WTC11 (cell line): ENCODE measurements at places on chromosomes 1 and 21.
A peak's percentile ranks its signal among the peaks of the same experiment; 100 is the strongest.

GRCh38 chr1:162222730-162223129 lies 153.2 kb downstream of the NOS1AP start:
- DNase-seq, result no peak

DNA sequence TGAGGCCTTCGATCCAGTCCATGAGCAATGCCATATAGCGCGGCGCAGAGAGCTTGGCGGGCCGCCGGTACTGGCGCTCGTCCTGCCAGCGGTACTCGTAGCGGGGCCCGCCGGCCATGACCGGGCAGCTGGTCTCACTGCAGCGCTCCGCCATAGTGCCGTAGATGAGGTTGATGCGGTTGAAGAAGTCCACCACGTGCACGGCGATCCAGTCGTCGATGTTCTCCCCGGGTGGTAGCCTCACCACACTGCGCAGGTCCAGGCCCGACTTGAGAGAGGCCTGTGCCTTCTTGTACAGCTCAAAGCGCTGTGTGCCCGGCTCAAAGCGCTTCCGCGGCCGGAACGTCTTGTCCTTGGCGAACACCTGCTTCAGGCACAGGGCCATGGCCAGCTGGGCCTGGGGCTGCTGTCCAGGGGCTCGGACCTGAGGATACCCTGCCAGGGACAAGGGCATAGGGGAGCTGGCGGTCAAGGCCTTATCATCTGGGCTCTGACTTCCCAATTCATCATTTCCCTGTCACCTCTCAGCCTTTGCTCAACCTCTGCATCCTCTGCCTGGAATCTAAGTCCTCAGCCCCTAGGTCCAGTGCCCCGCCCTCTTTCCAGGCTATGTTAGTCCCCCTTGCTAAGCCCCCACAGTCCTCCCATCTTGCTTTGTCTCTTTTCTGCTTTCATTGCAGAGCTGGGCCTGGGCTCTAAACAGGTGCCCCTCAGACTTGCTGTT lies 3.5 kb downstream of the MOB3C start:
- no peak for DNase-seq

DNA sequence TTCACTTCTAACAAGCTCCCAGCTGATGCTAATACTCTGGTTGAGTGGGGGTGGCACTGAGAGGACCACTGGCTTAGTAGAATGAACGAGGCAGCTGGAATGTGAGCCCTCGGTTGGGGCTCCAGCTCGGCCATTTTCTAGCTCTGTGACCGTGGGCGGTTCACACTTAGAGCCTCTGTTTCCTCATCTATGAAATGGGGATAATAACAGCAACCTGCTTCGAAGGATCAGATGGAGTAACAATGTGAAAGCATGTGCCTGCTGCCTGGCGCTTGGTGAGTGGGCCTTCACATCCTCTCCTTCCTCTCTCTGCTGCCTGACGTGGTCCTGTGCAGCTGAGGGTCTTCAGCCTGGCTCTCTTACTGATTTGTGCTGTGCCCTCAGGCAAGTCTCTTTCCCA lies 20.9 kb upstream of the TTC4 start:
- no peak for DNase-seq

- no peak for DNase-seq
These were observed 13.2 kb upstream of the UMODL1 start for GRCh38 chr21:42057851-42058437.

DNA sequence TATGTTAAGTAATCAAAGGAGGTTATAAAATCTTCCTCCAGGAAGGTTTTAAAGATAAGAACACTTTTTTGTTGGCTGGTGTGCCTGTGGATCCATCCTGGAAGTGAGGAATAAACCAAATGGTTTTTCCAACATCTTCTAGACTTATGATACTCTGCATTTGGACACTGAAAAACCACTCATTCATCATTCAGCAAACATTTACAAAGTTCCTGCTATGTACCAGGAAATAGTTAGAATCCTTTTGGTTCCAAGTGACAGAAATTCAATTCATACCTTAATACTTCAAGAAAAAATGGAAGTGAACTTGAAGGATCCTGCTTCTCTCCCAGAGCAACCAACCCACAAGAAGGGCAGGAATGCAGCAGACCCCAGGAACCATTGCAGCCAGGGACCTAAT lies 39.6 kb upstream of the PIGC start:
- DNase-seq, result no peak

DNA sequence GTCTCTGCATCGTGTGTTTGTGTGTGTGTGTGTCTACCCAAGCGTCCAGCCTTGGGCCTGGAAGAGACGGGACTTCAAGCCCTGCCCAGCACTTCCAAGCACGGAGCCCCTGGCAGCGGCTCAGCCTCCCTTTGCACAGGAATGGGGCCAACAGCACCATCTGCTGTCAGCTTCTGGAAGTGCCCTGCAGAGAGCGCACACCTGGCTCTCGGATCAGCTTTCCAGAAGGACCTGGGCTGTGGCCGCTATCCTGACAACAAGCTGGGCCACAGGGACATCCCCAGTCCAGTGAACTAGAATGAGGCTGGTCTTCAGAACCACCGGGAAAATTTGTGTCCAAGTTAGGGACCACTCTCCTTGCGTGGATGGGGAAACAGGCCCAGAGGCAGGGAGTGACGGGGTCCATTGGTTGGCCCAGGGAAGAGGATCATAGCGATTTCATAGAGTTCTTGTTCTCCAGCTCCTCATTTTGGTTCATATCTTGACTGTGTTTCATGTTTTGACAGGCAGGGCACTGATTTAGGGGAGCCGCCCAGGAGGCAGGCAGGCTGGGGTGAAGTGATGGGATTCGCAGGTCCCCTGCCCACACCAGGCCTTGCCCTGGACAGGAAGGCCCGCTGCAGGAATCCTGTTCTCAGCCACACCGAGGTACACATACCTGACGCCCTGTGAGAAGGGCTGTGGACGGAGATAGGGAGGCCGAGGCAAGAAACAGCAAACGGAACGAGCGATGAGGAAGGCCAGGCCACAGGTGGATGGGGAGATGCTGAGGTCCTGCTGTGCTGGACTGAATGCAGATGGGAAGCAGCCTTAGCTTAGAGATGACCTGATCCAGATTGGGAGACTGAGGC lies 38.4 kb downstream of the TAS1R2 start:
- DNase-seq, result peak; percentile 91

GRCh38 chr1:109840011-109840629 lies 70.5 kb upstream of the CSF1 start:
- no peak for DNase-seq

DNA sequence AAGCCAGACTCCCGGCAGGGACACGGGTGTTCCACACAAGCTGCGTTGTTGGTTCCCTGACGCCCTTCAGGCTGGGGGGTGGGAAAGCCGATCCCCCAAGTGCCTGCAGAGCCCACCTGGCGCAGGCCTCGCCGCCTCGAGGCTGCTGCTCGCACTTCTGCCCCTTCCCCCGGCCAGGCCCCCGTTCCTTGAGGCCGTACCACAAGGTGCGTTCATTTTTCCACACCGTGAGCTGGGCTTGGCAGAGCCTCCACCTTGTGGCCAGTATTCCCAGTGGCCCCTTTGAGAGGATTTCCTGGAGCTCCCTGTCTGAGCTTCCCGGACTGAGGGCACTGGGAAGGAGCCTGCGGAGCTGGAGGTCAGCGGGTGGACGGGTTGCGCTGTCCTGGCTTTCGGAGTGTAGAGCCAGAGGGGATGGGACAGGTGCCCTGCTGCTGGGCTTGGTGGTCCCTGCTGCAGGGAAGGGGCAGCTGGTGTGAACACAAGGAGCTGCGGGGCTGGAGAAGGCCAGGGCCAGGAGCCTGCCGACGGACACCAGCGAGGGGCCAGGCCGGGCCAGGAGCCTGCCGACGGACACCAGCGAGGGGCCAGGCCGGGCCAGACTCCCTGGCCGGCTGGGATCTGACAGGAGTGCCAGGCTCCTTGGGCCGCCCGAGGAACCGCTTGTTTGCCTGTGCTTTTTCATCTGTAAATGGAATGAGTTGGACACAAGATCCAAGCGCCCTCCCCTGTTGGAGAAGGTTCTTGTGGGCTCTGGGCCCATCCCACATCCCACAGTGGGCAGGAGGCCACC lies 18.4 kb downstream of the PDXK start:
- no peak for DNase-seq

DNA sequence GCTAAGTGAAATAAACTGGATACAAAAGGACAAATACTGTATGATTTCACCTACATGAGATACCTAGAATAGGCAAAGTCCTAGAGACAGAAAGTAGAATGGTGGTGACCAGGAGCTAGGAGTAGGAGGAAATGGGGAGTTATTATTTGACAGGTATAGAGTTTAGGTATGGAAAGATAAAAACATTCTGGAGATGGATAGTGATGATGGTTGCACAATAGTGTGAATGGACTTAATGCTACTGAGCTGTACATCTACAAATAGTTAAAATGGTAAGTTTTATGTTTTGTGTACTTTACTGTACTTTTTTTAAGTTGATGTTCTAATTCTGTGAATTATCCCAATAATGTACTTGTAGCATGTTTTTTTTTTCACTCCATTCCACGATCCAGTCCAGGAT lies 59.5 kb upstream of the RALGPS2 start:
- no peak for DNase-seq

- DNase-seq, result no peak
These were observed 54.5 kb downstream of the TM2D1 start for GRCh38 chr1:61670445-61670844.

DNA sequence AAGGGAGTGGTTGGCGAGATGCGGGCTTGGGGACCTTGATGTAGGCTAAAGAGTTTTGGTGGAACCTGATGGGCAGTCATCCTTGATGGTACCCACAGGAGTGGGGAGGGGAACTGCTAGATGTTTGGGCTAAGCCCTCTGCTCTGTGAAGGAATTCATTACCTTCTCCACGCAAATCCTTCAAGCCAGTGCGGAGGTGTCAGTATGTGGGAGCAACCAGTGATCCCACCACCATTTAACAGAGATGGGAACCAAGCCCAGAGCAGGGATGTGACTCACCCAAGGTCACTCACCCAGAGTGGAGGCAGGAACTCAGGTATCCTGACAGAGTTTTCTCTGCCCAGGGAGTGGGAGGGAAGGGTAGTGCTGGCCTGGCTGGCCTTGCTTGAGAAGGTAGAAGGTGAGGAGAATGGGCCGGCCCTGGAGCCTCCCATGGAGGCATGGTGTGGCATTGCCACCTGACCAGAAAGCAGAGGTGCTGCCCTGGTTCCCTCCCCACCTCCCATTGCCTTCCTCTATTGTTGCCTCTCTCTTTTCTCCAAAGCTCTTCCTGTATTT lies 51.2 kb upstream of the STUM start:
- DNase-seq, result no peak

- no peak for DNase-seq
These were observed 902 bp downstream of the AP4B1 start for GRCh38 chr1:113903501-113904292.

DNA sequence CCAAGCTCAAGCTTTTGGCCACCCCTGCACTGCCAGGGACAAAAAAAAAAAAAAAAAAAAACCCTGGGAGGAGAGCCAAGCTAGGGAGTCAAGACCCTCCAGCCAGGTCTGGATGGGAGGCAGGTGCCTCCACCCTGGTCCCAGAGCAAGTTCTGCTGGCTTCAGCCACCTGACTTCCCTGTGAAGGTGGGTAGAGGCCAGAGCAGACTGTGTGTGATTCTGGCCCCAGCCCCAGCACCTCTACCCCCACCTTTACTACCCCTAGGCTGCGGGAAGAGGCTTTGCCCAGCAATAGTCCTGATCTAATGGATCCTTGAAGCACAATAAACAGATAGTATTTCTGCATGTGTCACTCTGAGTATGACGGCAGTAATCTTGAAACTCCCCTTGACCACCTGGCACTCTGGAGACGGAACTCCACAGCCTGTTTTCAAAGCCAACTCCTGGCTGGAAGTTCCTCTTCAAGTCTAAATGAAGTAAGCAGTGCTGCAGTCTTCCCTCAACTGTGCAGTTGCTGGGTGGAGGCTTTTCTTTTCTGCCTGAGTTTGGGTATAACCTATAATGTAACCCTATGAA lies 9.8 kb downstream of the PDZK1IP1 start:
- DNase-seq, result no peak

- DNase-seq, result no peak
These were observed 16.7 kb upstream of the TTLL10 start for GRCh38 chr1:1157033-1157365.

DNA sequence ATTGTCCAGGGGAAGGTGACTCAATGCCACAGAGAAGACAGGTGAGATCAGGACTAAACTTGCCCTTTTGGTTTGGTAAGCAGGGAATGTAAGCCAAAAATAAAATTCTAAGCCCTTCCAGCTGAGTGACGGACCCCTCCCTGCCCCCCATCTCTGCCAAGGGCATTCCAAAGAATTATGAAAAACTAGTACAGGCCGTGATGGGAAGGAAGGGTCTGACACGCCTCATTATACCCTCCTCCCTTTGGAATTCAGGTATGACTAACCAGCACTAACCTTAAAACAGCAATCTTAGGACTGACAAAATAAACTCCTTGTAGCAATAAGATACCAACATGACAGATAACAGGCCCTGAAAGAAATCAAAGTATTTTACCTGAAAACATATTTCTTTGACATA lies 99.6 kb downstream of the GABPA start:
- DNase-seq, result no peak

GRCh38 chr1:197093226-197093885 lies 26.3 kb upstream of the F13B start:
- DNase-seq, result no peak

- DNase-seq, result no peak
These were observed 53.4 kb downstream of the TOMM20 start for GRCh38 chr1:235075048-235075776.

DNA sequence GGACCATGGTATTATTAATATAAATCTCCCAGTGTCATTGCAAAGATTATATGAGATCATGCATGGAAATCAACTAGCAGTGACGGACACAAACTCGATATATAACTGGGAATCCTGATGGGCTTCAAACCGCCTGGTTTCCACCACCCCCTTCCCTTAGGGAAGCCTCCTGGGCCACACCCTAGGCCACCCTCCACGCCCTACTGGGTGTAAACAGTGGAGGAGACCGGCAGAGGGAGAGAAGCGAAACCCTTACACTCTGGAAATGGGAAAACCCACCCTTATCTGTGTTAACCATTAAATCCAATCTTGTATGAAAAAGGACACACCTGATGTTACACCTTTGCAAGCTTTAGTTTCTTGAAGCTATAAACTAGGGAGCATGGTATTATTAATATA lies 595 bp upstream of the ZNHIT6 start:
- no peak for DNase-seq

DNA sequence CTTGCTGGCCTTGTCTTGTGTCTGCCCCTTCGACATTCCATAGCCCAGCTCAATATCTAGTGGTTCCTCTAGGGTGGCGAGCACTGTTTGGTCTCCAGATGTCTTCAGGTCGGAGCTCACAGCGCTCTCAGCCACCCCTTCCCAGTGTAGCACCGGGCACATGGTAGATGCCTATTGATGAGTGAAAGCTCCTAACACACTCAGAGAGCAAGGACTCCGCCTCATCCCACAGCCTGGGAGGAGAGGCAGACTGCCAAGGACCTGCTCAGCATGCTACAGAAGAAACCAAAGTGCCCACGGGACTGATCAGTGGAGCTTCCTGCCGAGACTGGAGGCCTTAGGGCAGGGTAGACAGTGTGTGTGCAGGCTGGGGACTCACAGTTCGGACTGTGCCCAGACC lies 10.9 kb downstream of the PCSK9 start:
- no peak for DNase-seq
